ENCODE measurements at places on chromosomes 11 and 22.

DNA sequence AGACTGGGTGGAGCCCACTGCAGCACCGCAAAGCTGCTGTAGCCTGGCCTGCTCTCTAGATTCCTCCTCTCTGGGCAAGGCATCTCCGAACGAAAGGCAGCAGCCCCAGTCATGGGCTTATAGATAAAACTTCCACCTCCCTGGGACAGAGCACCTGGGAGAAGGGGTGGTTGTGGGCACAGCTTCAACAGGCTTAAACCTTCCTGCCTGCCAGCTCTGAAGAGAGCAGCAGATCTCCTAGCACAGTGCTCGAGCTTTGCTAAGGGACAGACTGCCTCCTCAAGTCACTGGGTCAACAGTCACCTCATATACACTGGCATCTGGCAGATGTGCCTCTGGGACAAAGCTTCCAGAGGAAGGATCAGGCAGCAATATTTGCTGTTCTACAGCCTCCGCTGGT, 117.3 kb downstream of the EHF start:
- no peak for DNase-seq

GRCh38 chr22:22478470-22478869, 30.1 kb downstream of the ZNF280B start:
- DNase-seq, result no peak

GRCh38 chr22:38482662-38483308, 14.9 kb downstream of the KDELR3 start:
- DNase-seq, result no peak

DNA sequence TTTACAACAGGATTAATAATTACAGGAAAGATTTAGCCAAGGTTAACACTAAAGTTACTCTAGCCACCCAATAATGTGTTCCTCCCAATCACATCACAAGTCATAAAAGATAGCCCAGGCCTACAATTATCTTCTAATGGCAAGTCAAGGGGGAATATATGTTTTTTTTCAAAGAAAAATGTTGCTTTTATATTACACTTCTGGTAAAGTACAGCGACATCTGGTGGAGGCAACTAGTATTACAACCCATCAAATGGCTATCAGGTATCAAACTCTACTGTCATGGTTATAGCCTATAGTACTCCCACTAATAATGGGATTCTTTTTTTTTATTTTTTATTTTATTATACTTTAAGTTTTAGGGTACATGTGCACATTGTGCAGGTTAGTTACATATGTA, 71.8 kb downstream of the XRRA1 start:
- DNase-seq, result peak; percentile 4

- peak; percentile 71 for DNase-seq
Observed at GRCh38 chr22:44685384-44686056, 16.5 kb upstream of the PRR5 start.

GRCh38 chr11:19560156-19560555, 152.5 kb upstream of the NAV2 start:
- no peak for DNase-seq

DNA sequence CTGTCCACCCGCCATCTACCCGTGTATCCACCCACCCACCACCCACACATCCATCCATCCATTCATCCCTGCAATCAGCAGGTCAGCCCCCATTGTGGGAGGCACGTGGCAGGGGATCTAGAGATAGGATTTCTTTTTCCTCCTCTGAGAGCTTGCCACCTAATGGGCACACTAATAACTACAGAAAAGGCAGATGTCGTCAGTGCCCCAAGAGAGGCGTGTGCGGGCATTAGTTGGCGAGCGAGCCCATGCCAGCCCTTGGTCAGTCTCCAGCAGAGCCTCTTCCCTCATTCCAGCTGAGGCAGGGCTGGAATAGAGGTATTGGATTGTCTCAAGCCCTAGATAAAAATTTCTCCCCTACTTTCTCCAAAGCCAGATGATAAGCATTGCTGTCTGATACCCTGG, 9.7 kb downstream of the USP2 start:
- no peak for DNase-seq

- DNase-seq, result peak; percentile 27
Observed at GRCh38 chr11:111851636-111852035, 19.7 kb downstream of the ALG9 start.

DNA sequence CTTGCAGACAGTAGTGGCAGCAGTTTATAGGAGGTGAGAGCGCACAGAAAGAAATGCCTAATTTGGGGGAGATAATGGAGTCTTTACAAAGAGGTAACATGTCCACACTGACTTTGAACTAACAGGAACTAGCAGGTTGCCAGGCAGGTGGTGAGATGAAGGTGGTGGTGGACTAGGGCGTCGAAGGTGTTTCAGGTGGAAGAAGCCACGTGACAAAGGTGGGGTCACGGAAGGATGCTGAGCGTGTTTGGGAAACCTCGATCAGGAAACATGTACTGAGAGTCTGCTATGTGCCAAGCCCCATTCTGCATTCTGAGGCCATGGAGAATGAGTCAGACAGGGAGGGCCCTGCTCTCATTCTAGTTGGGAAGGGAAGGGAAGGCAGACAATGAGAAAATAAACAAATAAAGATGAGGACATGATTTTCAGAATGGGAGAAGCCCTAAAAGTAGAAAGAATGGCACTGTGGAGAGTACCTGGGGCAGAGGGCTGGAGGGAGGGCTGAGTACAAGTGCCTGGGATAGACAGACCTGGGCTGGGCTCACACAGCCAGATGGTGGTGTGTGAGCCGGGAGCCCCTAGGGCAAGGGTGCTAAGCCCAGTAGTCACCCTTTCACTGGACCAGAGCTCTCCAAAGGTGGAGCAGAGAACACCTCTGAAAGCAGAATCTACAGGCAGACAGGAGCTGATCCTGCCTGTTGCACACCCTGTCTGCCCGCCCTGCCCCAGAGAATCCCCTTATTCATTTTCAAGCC, 16.2 kb upstream of the NNMT start:
- no peak for DNase-seq

- no peak for DNase-seq
Observed at GRCh38 chr11:12587333-12587991, 86.8 kb upstream of the TEAD1 start.
